Midbrain (tissue), 1 donor: ENCODE measurements at places on chromosomes 13 and 19.

- no peak for DNase-seq
Observed at GRCh38 chr19:3586127-3586626, 899 bp downstream of the GIPC3 start.

DNA sequence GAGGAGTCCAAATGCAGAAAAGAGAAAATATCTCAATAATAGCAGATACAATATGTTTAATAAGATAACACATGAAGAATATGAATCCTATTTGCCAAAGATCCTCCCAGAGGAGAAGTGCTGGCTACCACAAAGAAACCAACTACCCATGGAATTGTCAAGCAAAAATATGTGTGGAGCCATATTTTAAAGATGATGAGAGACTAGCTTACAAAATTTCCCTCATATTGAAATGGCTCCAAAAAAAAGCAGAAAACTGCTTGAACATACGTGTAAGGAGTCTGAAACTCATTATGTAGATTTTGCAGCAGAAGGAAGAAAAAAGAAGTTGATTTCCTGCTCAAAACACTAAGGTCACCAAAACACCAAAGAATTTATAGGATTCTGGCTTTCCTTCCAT is 94.2 kb downstream of the USP12 start:
- no peak for DNase-seq

GRCh38 chr13:30600496-30600895 is 17.2 kb upstream of the USPL1 start:
- DNase-seq = no peak

- peak; percentile 82 for DNase-seq
Observed at GRCh38 chr19:53195265-53195903, 2.2 kb upstream of the ZNF665 start.

DNA sequence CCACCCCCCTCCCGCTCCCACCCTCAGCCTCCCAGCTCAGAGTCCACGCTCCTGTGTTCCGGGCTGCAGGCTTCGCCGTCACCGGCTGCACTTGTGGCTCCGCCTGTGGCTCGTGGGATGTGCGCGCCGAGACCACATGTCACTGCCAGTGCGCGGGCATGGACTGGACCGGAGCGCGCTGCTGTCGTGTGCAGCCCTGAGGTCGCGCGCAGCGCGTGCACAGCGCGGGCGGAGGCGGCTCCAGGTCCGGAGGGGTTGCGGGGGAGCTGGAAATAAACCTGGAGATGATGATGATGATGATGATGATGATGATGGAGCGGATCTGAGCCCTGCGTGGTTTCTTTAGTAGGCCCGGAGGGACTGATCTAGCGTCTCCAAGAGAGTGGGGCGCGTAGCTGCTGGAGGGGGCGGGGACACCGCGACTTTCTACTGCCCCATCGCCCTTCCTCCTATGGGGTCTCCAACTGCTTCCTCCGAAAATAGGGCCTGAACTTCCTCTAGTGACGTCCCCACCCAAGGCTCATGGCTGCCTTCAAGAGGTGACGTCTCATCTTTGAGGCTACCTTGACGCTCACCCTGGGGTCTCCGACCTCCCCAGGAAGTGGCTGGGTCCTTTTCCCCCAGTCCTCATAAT is 1.4 kb downstream of the RETN start:
- no peak for DNase-seq

- no peak for DNase-seq
Observed at GRCh38 chr13:45178349-45179162, 22.3 kb downstream of the KCTD4 start.

- no peak for DNase-seq
Observed at GRCh38 chr13:71866335-71867130, 471 bp downstream of the DACH1 start.

GRCh38 chr19:16285769-16286498 is 38.7 kb upstream of the KLF2 start:
- peak; percentile 9 for DNase-seq

DNA sequence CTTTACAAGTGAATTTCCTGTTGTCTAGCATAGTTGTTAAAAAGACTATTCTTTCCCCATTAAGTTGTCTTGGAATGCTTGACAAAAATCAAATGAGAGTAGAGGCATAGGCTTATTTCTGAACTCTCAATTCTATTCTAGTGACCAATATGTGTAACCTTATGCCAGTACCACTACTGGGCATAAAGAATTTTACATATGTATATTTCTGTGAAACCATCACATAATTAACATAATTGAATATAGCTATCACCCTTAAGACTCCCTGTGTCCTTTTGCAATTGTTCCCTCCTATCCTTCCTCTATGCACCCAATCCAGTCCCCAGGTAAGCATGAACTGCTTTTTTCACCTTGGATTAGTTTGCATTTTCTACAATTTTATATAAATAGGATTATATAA is 165.0 kb downstream of the DNAJC3 start:
- DNase-seq = no peak

- no peak for DNase-seq
Observed at GRCh38 chr19:18421371-18421959, 2.3 kb downstream of the SSBP4 start.

- no peak for DNase-seq
Observed at GRCh38 chr13:63206461-63206860, 1790.8 kb upstream of the PCDH20 start.

GRCh38 chr19:54434112-54434872 is 14.7 kb upstream of the LENG8 start:
- DNase-seq = no peak

- no peak for DNase-seq
Observed at GRCh38 chr19:19329126-19329525, 8.5 kb downstream of the MAU2 start.

DNA sequence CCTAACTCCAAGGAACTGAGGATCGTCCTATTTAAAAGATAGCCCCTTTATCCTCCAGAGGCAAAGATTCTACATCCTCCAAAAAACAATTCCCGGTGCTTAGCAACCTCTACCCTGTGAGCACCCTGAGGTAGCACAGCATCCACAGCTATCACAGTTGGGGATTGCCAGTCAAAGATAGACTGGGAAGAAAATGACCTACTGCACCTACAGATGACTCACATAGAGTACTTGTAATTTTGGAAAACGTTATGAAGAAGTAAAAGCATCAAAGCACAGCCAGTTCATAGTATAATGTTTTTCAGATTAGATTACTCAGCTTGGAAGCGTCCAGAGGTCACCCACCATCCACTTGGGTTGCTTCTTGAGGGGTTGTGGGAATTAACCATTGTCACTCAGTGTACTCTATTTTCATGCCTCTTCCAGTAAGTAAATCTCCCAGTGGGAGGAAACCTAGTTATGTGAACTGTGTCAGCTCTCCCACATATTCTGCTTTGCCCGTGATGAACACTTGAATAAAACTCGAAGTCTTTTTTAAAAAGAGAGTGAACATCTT is 8.9 kb upstream of the FAM124A start:
- DNase-seq = no peak

DNA sequence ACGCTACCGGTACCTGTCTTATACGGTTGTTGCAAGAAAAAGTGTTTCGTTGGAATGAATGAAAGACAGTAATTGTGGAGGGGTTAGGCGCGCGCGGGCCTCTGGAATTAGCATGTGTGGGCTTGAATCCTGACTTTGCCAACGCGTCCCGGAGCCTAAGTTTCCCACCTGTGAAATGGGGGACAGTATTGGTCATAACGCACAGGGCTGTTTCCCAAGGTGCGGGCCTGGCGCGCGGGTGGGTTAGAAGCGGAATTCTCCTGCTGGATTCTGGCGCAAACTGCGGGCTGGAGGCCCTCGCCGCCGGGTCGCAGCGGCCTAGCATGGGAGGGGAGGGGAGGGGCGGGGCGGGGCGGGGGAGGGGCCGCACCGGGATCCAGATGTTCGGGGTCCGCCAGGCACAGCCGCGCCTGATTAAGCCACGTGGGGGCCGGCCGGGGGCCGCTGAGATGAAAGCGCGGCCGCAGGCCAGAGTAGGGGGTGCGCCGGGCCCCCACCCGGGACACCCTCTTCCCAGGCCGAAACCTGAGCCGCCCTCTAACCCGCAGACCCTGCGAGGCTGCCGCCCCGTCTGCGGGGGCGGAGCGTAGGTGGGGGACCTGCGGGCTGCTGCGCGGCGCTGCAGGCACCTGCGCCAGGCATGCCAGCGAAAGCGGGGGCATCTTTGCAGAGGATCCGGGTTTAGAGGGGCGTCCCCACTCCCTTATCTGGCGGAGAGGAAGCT is 1.2 kb upstream of the TMEM59L start:
- DNase-seq = no peak

GRCh38 chr13:108060111-108060510 is 155.2 kb downstream of the LIG4 start:
- DNase-seq = no peak

- DNase-seq = no peak
Observed at GRCh38 chr19:7327802-7328201, 20.9 kb upstream of the ARHGEF18 start.

DNA sequence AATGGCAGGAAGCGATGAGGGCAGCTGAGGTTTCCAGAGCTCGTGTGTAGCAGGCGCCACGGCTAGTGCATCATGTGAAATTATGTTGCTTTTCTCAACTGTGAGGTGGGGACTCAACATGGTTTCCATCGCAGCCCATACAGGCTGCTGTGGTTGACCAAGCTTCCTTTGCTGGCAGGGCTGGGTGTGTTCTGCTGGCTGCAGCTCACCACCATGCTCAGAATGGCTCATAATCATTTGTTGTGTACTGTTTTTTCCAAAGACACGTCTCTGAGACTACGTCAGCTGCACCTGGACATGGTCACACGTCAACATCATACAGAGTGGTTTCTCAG is 16.1 kb upstream of the RASA3 start:
- DNase-seq = no peak

DNA sequence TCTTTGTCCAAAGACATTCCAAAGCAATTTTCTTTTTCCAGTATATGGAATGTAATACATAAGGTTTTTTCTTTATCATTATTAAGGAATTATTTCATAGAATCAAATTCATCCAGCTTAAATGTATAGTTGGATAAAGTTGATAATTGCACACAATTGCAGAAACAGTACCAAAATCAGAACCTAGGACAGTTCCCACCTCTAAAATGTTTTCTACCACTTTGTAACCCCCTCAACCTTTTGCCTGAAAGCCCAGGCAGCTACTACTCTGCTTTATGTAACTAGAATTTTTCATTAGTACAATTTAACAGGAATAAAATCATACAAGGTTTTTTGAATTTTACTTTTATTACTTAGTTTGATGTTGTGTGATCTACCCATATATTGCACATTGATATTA is 98.0 kb downstream of the PRR20E start:
- no peak for DNase-seq

GRCh38 chr13:21747456-21747855 is 76.6 kb downstream of the FGF9 start:
- no peak for DNase-seq

DNA sequence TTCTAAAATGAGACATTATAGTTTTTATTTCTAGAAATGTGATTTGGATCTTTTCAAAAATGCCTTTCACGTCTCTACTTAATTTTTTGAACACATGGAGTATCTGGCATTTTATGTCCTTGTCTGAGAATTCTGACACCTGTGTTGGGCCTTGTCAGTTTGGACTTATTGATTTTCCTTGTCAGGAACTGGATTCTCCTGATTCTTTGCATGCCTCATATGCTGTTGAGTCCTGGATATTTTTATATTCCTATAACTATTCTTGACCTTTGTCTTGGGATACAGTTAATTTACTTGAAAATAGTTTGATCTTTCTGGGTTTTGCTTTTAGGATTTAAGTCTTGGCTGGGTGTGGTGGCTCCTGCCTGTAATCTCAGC is 10.3 kb downstream of the ADPRHL1 start:
- DNase-seq = no peak

DNA sequence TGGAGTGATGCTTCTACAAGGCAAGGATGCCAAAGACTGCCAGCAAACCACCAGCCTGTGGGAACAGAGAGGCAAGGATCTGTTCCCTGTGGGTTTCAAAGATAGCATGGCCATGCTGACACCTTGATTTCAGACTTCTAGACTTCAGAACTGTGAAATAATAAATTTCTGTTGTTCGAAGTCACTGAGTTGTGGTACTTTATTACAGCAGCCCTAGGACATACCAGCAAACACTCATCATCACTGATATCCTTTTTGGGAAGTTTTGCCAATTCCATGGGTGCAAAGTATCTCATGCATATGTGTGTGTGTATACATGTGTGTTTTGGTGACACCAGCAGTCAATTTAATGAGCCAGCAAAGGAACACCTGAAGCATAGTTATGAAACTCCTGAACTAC is 21.0 kb downstream of the LMO7 start:
- no peak for DNase-seq

DNA sequence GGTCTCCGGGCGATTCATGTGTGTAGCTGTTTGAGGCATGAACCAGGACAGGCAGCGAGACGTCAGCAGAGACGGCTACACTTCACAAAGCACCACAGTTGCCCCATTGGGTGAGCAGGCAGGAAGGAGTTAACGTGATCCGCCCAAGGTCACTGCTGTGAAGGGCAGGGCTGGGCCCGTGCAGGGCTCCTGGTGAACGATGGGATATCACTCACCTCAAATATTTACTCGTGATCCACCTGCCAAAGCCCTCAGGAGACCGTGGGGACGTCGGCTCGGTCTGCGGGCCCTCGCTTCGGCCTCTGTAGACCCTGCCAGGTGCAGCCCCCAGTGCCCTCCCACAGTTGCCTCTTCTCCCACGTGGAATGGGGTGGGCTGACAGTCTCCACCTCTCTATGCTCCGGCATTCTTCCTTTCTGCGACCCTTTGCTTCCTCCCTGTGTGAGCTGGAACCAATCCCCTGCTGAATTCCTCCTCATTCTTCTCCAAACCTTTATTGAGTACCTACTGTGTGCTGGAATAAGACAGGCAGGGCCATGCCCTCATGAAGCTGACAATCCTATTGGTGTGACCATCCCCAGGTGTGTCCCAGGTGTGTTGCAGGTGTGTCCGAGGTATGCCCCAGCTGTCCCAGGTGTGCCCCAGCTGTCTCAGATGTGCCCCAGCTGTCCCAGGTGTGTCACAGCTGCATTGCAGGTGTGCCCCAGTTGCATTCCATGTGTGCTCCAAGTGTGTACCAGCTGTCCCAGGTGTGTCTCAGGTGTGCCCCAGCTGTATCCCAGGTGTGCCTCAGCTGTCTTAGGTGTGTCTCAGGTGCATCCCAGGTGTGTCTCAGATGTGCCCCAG is 2.0 kb upstream of the GRK1 start:
- DNase-seq = no peak

GRCh38 chr19:848386-848921 is 3.6 kb upstream of the ELANE start:
- DNase-seq = no peak
